ENCODE measurements at places on chromosomes 4 and X.

- DNase-seq: no peak
Measured at GRCh38 chrX:9153300-9153699, 119.4 kb upstream of the FAM9B start.

DNA sequence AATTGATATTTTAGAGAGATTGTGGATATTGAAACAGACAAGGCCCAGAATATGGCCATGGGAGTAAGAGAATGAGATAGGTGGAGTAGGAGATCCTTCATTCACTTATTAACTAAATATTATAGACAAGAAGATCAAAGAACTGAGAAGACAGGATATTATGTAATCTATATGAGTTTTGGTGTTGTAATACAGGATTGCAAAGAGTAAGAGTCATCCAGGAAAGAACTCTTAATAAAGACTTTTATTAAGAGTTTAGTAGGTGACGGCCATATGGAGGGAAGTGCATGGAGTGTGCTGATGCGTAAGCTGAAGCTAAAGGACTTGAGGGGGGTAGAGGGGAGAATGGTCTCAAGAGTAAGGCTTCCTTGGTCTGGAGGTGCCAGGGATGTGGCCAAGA, 153.7 kb downstream of the VEGFC start:
- no peak for DNase-seq

DNA sequence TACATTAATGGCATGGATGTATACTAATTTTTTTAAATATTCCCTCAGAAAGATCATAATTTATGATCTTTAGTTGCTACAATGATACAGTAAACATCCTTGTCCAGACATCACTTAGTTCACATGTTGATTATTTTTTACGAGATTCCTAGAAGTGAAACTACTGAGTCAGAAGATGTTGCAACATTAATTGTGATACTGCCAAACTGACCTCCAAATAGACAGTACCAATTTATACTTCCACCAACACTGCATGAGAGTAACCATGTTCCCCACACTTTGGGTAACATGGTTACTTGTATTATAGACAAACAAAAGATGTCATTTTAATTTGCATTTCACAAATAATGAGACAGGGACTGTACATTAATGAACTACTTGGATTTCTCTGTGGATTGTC, 19.6 kb downstream of the RCHY1 start:
- no peak for DNase-seq

- DNase-seq: no peak
Measured at GRCh38 chr4:101400096-101400495, 52.8 kb upstream of the PPP3CA start.

- DNase-seq: no peak
Measured at GRCh38 chr4:53559021-53559620, 32.2 kb downstream of the LNX1 start.

GRCh38 chr4:173652283-173652931, 122.4 kb upstream of the HAND2 start:
- DNase-seq: no peak

- no peak for DNase-seq
Measured at GRCh38 chrX:4249401-4249800, 536.0 kb upstream of the PRKX start.

- no peak for DNase-seq
Measured at GRCh38 chr4:122759639-122760310, 27.3 kb downstream of the BBS12 start.

GRCh38 chr4:132016703-132017350, 1132.3 kb upstream of the PCDH10 start:
- DNase-seq: no peak

- DNase-seq: no peak
Measured at GRCh38 chr4:5330339-5330989, 279.2 kb downstream of the STK32B start.

GRCh38 chrX:16876696-16877095, 6.5 kb upstream of the RBBP7 start:
- no peak for DNase-seq

DNA sequence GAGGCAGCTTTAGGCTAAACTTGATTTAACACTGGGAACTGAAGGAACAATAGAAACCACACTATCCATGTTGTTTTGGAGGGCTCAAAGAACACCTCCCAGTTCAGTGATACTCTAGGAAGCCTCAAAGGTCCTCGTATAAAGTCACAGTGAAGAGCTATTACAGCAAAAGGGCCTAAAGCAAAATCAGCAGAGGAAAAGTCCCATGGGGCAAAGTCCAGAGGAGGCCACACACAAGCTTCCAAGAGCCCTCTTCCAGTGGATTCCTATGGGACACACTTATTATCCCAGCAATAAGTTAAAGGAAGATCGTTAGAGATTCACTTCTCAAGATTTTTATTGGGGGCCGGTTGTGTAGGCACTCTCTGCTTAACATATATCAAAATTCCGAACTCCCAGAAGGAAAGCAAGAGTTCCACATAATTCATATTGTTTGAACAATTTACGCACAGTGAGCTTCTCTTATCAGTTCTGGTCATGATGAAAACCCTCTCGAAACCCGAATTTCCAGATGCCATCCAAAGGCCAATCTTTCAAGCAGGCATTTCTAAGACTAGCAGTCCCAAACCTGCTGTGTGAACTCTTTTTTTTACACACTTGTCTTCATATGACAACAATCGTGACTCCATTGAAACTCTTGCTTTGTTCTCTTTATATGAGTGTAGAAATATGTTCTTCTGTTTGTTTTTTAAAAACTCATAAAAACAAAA, 53.7 kb downstream of the ANXA5 start:
- no peak for DNase-seq

- no peak for DNase-seq
Measured at GRCh38 chr4:168856312-168856711, 153.7 kb downstream of the CBR4 start.

- no peak for DNase-seq
Measured at GRCh38 chr4:158841540-158841939, 72.7 kb downstream of the FNIP2 start.

DNA sequence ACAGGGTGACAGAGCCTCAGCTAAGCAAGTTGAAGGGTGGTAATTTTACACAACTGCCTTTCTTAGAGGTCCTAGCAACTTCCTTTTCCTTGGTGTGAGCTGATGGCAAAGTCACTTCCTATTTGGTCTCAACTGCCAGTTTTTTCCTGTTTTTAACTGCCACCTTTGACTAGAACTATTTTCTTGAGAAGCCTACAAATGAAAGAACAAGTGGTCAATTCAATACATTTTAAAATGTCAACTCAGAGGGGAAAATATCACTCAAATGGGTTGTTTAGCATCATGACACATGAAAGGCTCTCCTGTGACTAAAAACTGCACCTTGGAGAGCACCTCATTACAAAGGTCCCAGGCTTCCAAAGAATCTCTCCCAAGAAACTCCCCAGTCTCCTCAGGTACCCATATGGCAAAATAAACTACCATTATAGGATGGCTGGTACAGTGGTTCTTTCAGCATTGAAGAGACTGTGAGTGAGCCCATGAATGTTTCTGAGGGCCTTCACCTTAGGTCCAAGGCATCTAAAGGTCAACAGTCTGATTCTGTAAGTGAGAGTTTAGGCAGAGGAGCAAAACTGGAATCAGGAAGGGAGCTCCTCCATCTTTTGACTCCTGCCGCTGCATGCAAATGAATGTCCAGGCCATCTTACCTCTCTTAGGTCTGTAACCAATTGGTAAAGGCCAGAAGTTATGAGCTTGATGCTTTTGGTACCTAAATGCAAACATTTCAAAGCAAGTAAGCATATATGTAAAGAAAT, 5.5 kb upstream of the STK26 start:
- DNase-seq: no peak

DNA sequence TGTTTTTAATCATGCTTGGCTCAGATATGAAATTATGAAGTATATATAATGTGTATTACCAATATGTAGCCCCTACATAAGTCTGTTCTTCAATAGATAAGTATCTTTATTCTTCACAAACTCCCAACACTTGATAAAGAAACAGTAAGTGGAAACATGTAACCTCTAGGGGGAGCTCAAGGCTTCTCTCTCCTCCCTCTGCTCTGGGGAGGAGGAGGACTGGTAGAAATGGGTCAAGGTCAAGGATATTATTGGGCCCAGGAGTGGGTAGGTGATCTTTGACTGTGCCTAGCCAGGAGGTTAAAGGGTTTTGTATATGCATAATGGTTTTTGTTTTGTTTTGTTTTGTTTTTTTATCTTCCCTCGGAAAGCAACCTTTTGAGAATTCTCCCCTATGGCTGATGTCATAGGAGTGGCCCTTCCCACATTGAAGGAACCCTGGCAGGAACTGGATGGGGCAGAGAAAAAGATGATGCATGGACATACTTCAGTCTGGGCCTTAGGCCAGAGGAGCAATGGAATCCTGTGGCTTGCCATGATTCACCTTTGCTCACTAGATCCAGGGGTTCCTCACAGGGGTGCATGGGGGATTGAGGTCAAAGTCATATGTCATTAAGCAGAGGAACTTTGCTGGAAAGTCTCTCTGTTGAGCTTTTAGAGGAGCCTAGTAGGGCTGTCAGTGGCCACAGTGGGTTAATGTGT, 460.3 kb downstream of the MID1IP1 start:
- DNase-seq: no peak

Measured in stimulated activated CD4-positive, alpha-beta T cell treated with anti-CD3 and anti-CD28 coated beads, TNF-alpha, amount 100 ng/mL, for 1 hour (primary cell).